Stimulated activated CD4-positive, alpha-beta T cell treated with anti-CD3 and anti-CD28 coated beads, Interleukin-2, amount 100 ng/mL, for 24 hours (primary cell): ENCODE measurements at places on chromosomes 7 and 10.

DNA sequence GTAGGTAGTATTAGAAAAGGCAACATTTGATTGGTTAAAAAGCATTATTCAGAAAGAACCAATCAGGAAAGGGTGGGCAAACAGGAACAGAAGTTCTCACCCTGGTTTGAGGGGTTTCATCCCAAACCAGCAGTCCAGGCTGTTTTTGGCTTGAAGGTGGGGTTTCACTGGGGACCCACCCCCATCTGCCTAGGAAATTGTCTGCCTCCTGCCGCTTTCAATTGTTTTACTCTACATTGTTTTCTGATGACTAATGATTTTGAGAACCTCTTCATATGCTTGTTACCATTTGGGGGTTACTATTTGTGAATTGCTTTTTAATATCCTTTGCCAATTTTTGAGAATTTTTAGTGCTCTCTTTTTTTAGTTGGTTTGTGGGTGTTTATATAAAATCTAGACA, 3.3 kb upstream of the PCBD1 start:
- DNase-seq: no peak

DNA sequence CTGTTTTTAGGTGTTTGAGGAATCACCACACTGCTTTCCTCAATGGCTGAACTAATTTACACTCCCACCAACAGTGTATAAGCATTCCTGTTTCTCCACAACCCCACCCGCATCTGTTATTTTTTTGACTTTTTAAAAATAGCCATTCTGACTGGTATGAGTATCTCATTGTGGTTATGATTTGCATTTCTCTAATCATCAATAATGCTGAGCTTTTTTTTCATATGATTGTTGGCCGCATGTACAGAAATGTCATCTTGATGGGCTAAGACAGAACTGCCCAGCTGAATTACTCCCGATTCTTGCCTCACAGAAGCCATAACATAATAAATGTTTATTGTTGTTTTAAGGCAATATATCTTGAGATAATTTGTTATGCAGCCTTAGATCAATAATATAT, 93.1 kb upstream of the DKK1 start:
- DNase-seq: no peak

DNA sequence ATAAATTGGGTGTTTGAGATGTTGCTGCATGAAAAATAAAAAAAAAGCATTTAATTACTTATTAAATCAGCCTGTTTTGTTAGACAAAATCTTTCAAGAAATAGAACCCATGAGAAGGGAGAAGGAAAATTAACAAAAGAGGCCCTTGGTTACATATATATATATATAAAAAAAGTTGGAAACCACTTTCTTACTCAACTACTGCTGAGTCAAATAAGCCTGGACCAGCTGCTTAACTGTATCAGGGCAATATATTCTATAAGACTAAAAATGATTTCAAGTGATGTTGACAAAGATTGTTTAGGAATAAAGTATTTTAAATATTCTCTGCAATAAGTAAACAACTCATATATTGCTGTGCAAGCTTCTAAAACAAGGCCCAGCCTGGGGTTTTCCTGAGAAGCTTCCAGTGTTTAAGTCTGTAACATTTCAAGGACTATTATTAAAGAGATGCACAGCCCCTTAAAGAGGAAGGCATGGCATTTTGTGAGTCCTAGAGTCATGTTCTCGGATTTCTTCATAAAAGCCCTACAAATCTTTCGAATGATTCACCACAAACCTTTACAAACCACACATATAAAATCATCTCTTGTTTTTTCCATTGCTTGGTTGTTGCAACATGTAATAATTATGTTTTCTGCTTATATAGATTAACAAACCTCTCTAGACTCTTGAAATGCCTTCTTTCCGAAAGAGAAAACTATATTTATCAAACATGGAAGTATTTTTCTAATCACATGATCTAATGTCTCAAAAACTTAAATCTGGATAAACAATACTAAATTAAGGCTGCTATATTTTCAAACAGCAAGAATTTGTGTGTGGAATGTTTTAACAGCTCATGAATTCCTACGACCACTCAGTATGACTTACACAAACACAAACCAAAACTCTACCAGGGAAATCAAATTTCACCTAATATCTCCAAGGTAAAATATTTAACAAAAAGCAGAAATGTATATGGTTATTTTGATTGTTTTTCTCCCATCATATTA, 14.3 kb downstream of the JAZF1 start:
- no peak for DNase-seq

DNA sequence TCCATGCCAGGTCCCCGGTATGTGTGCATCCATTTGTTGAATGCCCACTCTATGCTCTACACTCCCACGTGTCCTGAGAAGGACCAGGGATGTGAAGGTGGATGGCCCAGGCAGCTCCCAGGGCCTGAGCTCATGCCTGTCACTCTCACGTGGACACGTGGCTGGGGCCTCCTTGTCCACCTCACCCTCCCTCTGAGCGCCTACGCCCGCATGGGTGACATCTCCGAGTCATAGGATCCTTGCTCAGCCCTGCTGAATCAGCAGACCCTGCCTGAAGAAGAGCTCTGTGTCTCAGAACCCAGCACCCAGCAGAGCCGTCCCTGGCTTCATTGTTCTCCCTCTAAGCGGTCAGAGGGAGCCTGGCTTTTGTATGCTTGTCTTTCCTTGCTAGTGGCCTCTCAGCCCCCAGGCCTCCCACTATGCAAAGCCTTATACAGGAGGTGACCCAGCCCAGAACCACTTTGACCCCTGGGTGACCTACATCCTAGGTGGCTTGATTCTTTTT, 107.9 kb upstream of the PPIF start:
- DNase-seq: no peak

DNA sequence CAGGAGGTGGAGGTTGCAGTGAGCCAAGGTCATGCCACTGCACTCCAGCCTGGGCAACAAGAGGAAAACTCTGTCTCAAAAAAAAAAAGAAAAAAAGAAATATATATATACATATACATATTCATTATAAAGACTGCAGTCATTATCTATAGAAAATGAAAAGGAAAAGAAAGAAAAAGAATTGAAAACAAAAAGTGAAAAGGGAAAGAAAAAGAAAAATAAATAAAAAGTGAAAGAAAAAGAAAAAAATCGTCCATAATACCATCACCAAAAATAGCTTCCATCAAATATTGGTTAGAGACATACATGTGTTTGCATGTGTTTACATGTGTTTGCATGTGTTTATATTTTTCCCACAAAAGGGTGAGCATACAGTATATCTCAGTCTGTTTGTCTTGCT, 105.5 kb upstream of the PARD3 start:
- no peak for DNase-seq

- DNase-seq: no peak
Measured at GRCh38 chr7:149431486-149432120, 29.3 kb downstream of the ZNF777 start.
